ENCODE measurements at places on chromosomes 3 and 15.
A peak's percentile ranks its signal among the peaks of the same experiment; 100 is the strongest.

DNA sequence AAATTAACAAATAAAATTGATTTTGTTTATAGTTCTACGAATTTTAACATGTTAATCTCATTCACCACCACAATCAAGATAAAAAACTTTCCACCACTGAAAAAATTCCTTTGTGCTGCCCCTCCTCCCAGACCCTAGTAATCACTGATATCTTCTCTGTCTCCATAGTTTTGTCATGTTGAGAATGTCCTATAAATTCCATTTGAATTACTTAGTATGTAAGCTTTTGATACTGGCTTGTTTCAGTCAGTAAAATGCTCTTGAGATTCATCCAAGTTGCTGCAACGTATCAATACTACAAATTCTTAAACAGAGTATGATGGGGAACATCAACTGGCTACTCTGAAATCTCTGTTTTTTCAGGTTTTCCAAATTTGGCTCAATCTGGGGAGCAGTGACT, 129.6 kb downstream of the CTNNB1 start:
- DNase-seq, result no peak

DNA sequence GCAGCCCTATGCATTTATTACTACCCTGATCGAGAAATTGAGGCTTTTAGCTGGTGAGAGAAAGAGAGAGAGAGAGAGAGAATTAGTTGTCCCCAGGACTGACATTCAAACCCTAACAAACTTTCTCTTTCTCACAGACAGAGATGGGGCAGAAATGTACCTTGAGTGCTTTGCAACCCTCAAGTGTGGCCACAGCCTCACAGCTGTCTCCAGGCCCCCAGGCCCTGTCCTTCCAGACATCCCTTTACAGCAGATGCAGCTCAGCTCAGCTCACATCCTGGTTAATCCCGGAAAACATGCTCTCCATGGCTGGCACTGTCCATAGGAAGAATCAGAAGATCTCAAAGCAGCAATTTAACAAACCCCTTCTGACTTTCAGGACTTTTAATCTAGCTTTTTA, 67.6 kb downstream of the DCLK3 start:
- DNase-seq, result no peak

DNA sequence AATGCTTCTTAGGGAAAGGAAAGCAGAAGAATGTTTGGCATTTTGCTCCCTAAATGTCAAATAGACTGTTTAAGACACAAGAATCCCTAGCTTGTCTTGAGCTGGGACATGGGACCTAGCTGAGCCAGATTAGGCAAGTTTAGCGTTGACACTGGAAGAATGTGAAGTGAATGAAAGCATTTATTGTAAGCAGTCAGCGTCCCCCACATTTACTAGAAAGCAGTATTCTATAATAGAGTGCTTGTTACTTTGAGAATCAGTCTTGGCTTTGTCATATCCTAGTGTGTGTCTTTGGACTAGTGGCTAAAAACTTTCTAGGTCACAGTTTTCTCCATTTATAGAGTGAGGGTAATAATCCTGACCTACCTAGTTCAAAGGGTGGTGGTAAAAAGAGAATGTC, 161.6 kb downstream of the ADAMTSL3 start:
- peak; percentile 33 for DNase-seq

- DNase-seq, result no peak
Measured at GRCh38 chr3:15676259-15676658, 74.7 kb downstream of the BTD start.

DNA sequence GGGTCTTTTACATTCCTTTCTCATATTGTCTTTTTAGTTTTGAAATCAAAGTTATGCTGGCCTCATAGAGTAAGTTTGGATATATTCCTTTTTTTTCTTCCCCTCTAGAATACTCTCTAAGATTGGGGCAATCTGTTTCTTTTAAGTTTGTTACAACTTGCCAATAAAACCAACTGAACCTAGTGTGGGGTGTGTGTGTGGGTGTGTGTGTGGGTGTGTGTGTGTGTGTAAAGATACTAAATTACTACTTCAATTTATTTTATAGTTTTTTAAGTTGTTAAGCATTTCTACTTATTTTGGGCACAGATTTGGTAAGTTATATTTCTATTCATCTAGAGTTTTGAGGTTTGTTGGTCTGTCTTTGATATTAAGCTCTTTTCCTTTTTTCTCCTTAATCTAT, 198.2 kb upstream of the TMC3 start:
- no peak for DNase-seq

GRCh38 chr3:61701011-61701410, 139.6 kb downstream of the PTPRG start:
- DNase-seq, result no peak

DNA sequence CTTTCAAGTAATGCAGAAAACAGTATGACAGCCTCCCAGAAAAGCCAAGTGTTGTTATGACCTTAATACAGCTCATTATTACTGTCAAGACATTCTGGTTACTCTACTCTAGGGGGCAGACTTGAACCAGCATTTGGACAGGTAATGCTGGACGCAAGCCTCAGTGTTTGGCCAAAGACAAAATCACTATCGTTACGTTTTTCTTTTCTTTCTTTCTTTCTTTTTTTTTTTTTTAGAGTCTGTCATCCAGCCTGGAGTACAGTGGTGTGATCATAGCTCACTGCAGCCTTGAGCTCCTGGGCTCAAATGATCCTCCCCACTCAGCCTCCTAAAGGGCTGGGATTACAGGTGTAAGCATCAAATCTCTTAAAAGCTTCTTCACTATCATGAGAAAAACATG, 29.4 kb upstream of the TMEM45A start:
- peak; percentile 53 for DNase-seq

- DNase-seq, result no peak
Measured at GRCh38 chr3:111861391-111861790, 2.3 kb downstream of the PHLDB2 start.

- DNase-seq, result no peak
Measured at GRCh38 chr3:59880717-59881116, 830.9 kb upstream of the CFAP20DC start.

GRCh38 chr3:71063773-71064290, 519.7 kb downstream of the FOXP1 start:
- peak; percentile 53 for DNase-seq

- DNase-seq, result no peak
Measured at GRCh38 chr3:30162579-30162978, 443.8 kb upstream of the TGFBR2 start.

GRCh38 chr15:47437491-47437890, 279.8 kb upstream of the SEMA6D start:
- DNase-seq, result no peak

GRCh38 chr15:87954793-87955192, 301.7 kb downstream of the NTRK3 start:
- no peak for DNase-seq

GRCh38 chr3:120244834-120245225, 40.2 kb downstream of the GPR156 start:
- DNase-seq, result no peak

GRCh38 chr3:177883957-177884356, 652.3 kb upstream of the KCNMB2 start:
- DNase-seq, result no peak

GRCh38 chr15:93362821-93363220, 273.8 kb upstream of the RGMA start:
- no peak for DNase-seq

GRCh38 chr3:126720596-126720995, 16.6 kb downstream of the CHCHD6 start:
- no peak for DNase-seq

DNA sequence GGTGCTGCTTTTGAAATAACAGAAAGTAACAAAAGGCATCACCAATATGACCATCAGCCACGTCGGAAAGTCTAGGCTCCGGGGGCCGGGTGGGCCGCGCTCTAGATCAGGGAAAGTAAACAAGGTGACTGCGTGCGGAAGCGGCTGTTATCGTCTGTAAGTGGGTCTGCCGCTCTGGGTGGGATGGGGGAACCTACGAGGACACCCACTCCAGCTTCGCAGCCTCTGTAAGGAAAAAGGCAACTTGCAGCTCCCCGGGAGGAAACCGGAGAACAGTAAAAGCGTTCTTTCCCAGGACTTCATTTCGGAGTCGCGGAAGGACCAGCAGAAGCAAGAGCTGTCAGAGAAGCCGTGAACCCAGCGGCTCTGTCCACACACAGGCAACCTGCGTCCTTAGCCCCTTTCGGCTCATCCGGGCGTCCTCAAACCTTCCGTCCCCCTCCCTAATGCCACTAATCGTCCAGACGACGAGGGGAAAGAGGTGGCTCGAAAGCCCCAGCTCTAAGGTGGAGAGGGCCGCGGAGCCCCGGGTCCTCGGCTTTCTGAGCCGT, 461 bp downstream of the XRN1 start:
- DNase-seq, result peak; percentile 72

- no peak for DNase-seq
Measured at GRCh38 chr3:193086681-193087080, 154.3 kb upstream of the PLAAT1 start.

GRCh38 chr3:139737682-139738361, 60.0 kb upstream of the NMNAT3 start:
- DNase-seq, result no peak

DNA sequence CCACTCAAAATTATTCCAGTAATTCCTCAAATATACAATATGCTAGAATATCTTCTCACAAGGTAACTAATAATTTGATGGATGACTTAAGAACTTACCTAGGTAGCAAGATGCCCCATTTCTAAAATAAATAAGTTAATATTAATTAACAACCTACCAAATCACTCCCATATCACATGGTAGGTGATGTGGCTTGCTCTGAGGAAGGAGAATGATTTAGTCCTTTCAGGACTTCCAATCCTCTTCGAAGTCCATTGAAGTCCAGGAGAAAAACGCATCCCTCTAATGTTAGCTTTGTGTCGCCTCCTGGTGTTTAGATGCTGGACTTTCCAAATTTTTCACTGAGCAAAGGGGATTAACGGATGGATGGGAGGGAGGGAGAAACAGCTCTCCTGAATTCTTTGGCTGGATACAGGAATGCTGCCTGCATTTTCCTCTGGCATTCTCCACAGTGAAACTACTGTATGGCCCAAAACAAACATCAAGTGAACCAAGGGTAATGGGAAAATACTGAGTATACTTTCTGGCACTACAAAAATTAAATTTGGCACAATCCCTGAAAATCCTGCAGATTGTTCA, 58.6 kb downstream of the PRICKLE2 start:
- peak; percentile 40 for DNase-seq

GRCh38 chr3:126926684-126927400, 56.1 kb upstream of the PLXNA1 start:
- peak; percentile 32 for DNase-seq

- no peak for DNase-seq
Measured at GRCh38 chr3:162699291-162699690, 1202.7 kb downstream of the OTOL1 start.

GRCh38 chr3:124256599-124256998, 264.7 kb upstream of the ROPN1 start:
- DNase-seq, result no peak

All from testis (tissue), 5 donors.